ENCODE measurements at places on chromosomes 5 and 9.

- DNase-seq = no peak
Observed at GRCh38 chr5:92644266-92644886, 936.6 kb downstream of the NR2F1-AS1 start.

GRCh38 chr9:99606957-99607356 is 214.7 kb upstream of the NR4A3 start:
- DNase-seq = no peak

- DNase-seq = peak; percentile 11
Observed at GRCh38 chr5:89277816-89278215, 394.8 kb upstream of the MEF2C start.

DNA sequence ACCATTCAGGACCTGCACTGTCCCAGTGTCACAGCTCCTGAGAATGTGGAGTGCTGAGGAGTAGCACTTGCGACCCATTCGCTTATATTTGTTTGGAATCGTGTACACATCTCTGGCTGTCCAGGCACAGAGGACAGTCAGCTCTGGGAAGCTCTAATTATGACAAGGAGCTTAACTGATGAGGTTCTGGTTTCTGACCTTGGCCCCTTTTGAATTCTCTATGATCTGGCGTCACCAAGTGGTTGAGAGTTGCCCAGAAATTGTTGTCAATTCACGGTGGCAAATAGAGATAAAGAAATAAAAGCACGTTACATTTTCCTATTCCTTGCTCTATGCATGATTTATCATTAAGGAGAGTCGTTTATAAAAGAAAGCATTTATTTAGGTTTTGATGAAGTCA is 34.9 kb upstream of the LECT2 start:
- no peak for DNase-seq

DNA sequence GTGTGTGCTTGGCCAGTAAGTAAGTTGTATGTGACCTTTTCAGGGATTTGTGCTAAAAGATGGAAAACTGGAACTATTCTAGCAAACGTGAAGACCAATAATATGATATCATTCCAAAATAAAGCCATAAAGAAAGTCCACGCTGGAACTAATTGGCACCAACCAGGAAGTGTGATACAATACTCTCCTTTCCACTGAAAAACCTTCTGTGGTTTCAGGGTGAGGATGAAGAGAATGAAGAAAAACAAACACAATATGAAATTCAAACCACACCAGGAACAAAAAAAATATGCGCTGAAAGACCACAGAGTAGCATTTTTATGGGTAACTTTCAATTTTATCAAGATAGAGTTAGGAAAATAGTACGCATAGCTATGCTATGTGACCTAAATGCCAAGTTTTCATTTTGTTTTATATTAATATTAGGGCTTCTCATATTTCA is 105.8 kb downstream of the EFNA5 start:
- no peak for DNase-seq

DNA sequence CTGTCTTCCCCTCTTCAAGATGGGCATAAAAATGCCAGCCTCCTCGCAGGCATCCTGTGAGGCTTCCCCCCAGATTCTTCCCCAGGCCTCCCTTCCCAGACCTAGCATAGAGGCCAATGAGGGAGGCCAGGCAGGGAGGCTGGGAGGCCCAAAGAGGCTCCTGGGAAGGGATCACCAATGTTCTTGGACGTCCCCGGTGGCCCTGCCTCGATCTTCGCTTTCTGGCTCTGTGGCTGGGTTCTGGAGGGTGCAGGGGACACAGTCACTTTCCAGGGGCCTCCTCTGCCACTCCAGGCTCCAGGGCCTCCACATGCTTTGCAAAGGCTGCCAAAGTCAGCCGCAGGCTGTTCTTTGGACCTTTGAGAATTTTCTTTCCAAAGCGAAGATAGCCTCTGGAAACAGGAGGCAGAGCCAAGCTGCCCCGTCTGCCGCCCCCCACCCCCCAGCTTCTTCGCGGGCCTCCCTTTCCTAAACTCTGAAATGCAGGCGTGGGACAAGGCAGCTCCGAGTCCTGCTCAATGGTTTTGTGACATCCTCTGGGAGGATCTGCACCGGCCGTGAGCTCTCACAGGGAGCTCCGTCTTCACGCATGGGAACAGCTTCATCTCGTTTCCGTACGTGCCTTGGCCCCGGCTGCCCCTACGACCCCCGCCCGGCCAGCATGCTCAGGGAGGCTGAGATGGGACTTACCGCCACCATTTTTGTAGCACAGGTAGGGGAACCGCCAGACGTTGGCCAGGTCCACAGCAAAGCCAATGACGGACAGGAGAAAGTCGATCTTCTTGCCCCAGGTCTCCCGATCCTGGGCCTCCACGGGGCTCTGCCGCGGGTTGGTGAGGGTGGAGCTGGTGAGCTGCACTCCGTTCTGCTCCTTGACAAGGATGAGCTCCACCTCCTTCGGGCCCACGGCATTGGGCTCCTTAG is 2.8 kb downstream of the SLC6A3 start:
- no peak for DNase-seq

- DNase-seq = no peak
Observed at GRCh38 chr5:79831381-79832309, 142.0 kb downstream of the CMYA5 start.

GRCh38 chr5:174724484-174725260 is at the start of gene MSX2:
Gene MSX2 (plus strand): TSS chr5:174724582. CDS start chr5:174724660, 78 bp downstream.
- peak; percentile 96 for DNase-seq

DNA sequence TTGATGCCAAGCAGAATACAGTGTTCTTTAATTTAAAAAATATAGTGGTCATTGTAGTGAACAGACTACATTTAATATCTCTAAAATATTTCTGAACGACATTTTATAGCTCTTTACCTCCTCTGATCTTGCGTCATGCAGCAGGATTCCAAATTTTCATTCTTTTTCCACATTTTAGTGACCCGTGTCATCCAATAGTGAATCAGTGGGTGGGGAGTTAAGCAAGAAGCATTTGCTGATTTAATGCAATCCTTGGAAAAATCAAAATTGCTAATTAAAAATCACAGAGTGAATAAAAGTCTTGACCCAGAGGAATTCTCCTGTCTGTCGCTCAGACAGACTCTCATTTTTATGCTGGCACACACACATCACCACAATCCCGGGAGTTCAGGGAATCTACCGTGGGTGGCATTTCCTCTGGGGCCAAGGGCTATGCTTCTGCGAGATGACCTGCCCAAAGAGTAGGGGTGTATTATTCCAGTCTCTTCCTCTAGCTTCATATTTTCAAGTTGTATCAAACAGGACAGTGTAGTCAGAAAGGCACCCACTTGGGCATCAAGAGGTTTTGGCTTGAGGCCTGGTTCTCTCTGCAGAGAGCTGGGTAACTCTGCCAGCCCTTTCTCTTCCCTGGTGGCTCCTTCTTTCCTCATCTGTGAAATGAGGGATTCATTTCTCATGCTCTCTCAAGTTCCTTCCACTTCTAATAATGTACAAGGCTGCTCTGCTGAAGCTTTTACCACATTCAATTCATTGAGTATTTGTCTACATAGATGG is 24.8 kb upstream of the OTP start:
- DNase-seq = no peak

- no peak for DNase-seq
Observed at GRCh38 chr5:52134013-52134650, 653.6 kb upstream of the ITGA1 start.

GRCh38 chr5:44806608-44807007 is 2.1 kb upstream of the MRPS30 start:
- no peak for DNase-seq

- no peak for DNase-seq
Observed at GRCh38 chr9:137112564-137113384, 1.8 kb downstream of the DPP7 start.

DNA sequence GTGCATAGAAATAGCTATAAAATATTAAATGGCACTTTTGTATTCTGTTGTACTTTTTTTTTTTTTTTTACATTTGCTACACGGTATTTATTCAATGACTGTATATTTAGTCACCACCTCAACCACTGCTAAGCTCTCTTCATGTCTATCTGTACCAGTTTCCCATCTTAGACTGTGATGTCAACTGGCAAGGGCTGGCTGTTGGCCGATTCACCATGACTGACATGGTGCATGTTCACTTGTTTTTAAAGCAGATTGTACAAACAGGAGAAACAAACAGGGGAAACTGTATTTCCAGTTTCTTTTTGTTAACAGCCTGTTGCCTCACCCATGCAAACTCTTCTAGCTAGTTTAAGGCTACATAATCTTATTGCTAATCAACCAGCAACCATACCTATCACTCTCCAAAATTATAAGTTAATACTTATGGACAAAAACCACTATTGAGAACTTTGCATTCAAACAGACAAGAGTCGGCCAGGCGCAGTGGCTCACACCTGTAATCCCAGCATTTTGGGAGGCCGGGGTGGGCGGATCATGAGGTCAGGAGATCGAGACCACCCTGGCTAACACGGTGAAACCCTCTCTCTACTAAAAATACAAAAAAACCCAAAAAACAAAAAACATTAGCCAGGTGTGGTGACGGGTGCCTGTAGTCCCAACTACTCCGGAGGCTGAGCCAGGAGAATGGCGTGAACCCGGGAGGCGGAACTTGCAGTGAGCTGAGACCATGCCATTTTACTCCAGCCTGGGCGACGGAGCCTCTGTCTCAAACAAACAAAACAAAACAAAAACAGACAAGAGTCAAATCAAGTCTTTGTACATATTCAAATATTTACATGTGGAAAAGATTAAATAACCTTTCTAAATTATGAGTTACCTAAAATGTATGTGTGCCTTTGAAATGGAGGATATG is 13.2 kb downstream of the ZFAND5 start:
- peak; percentile 43 for DNase-seq

- DNase-seq = no peak
Observed at GRCh38 chr9:969310-970150, 6.9 kb upstream of the DMRT3 start.

DNA sequence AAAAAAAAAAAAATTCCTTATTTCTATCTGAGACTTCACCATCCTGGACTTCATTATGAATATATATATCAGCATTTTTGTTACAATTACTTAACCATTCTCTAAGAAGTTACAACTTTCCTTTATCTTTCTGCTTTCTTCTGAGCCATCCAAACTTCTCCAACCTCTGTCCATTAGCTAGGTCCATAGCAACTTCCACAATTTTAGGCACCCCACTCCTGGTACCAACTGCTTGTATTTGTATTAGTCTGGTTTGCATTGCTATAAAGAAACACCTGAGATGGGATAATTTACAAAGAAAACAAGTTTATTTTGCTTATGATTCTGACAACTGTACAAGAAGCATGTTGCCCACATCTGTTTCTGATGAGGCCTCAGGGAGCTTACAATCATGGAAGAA is 182.1 kb downstream of the CDH9 start:
- no peak for DNase-seq

GRCh38 chr5:17229313-17229712 is 11.9 kb downstream of the BASP1 start:
- DNase-seq = no peak

DNA sequence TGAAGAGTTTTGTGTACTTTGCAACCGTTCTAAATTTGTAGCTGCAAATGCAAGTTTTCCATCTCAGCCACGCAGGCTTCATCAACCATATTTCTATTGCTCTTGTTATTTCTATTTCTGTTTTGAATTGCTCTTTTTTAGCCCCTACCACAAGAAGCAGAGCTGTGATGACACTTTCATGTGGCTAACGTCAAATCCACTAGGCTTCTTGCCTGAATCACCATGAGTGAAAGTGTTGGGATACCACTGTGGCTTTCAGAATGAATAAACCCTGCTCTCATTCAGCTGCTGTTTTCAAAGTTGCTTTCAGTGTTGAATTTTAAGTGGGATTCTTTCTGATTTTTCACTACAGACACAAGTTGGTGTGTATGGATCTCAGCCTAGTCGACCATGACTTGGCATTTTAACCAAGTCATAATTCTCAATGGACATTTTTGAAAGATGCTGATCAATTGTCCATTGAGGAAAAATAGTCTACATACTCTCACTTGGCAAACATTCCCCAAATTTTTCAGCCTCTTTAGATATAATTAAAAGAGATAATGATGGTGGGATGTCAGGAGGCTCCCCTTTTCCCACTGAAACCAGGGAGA is 41.0 kb upstream of the MTAP start:
- DNase-seq = no peak

DNA sequence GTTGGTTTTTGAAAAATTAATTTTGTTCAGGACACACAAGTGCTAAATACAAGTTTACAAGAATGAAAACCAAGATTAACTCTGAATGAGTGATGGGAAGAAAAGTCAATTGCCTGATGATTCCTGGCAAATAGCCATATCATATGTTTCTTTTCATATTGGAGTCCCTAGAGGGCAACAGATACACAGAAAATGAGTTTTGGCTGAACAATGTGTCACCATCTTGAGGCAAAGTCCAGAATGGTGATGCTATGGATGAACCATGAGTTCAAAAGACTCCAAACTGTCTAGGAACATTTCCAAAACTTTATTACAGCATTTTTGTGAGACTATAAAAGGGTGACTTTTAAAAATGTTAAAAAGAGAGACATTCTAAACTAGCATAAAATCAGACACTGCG is 382.9 kb downstream of the TMEM161B start:
- DNase-seq = no peak

DNA sequence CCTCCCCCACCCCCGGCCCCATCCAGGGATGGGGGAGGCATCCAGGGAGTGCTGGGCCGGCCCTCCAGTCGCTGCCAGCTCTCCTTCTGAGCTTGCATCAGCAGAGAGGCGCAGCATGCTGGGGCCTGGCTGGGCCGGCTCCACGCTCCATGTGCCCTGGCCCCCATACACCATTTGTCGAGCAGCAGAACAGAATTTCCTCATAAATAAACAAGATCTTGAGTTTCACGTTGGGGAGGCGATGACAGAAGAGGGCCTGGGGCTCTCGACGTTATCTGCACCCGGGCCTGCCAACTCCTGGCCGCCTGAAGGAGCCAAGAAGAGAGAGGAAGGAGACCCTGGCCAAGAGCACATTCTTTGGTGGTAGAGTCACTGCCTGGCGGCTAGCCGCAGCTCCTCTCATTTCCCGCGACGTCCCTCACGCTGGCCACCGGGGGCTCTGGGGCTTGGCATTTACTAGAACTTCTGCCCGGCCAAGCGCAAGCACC is 177.0 kb downstream of the FGF18 start:
- DNase-seq = peak; percentile 97

DNA sequence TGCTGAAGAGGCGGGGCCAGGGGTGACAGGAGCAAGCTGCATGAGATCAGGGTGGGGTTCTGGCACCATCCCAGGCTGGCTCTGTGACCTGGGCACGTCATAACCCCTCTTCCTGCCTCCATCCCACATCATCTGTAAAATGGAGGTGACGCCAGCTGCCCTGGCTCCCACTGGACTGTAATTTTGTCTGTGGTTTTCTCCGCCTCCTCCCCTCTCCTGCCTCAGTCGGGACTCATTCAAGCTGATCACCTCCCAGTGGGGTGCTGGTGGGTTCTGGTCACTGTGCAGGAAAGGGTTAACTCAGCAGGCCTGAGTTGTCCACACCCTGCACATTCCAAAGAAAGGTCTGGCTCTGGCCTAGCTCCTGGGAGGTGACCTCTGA is 128.2 kb downstream of the RXRA start:
- no peak for DNase-seq

Data from MCF 10A (cell line).